ENCODE measurements at places on chromosomes 7 and 10.
A peak's percentile ranks its signal among the peaks of the same experiment; 100 is the strongest.

DNA sequence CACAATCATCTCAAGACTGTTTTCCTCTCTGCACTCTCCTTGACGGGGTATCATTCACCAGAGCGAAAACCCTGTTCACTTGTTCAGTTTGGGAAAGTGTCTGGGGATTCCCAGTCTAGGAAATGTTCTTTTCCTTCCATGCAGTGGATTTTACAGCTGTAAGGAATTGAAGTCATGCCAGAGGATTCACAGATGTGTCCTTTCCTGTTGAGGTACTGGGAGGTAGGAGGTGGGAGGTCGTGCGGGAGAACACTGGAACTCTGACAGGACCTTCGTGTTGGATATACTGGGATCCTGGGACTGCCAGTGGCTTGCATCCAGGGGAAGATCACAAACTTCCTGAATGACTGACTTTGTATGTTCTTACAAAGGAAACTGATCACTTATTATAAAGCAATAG, 185.5 kb downstream of the BMPER start:
- DNase-seq = no peak

DNA sequence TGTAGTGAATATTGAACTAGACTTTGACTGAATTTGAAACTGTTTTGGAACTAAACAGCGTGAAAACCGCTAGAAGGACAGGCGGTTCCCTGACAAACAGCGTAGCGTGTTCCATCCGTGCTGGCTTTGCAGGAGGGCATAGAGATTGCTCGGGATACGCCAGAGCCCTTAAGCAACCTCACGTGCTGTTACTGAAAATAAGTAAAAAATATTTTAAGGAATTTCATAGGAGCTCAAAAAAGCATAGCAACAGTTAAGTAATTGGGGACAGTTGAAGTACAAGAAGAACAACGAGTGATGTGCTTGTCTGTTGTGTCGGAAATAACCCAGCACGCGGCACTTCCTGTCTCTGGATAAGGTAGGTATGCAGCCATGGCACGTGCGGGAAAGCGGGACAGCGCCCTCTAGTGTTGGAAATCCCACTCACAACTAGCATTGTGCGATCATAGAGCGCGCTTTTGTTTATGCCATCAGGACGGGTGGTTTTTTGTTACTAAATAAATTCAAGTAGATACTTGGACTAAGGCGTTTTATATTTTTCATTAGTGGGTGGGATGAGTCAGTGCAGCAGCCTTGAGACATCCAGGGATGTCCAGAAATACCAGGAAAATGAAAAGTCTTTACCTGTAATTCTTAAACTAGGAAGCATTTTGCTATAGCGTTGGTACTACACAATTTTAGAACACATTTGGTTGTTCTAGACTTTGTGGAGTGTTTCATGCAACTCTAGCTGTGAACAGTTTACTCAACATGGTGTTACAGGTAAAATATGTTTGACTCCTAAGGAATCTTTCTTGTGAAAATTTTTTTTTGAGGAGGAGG, 50.4 kb downstream of the DNAJB6 start:
- DNase-seq = peak; percentile 66

GRCh38 chr10:33229949-33230267, 104.6 kb downstream of the NRP1 start:
- no peak for DNase-seq

- DNase-seq = no peak
These were observed 60.3 kb downstream of the NEUROG3 start for GRCh38 chr10:69512901-69513300.

GRCh38 chr7:79709574-79710409, 256.3 kb upstream of the MAGI2 start:
- DNase-seq = no peak

- DNase-seq = no peak
These were observed at the start of gene PDK4 for GRCh38 chr7:95596198-95597063. PDK4 (minus strand) TSS chr7:95596516; CDS start chr7:95596293, 223 bp downstream.

- no peak for DNase-seq
These were observed 25.1 kb downstream of the ZNF467 start for GRCh38 chr7:149748076-149748874.

GRCh38 chr7:124672011-124672410, 93.6 kb downstream of the GPR37 start:
- no peak for DNase-seq

- no peak for DNase-seq
These were observed 589.1 kb upstream of the GALNT17 start for GRCh38 chr7:70542750-70543376.

- no peak for DNase-seq
These were observed 42.1 kb downstream of the CUX1 start for GRCh38 chr7:101859411-101860106.

GRCh38 chr10:70602665-70603448, at the start of gene PRF1:
PRF1 (minus strand) TSS chr10:70602741; CDS start chr10:70600902, 1,839 bp downstream.
- DNase-seq = no peak

DNA sequence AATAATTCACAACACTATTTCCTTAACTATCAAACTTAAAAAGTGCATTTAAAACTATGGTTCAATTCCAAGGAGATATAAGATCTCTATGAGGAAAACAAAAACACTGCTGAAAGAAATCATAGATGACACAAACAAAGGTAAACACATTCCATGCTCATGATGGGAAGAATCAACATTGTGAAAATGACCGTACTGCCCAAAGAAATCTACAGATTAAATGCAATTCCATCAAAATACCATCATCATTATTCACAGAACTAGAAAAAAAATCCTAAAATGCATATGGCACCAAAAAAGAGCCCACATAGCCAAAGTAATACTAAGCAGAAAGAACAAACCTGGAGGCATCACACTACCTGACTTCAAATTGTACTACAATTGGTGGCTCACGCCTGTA, 159.9 kb upstream of the EEPD1 start:
- DNase-seq = no peak
